ENCODE measurements at places on chromosomes 1 and 21.

GRCh38 chr1:39969531-39970270 lies 14.8 kb downstream of the MFSD2A start:
- DNase-seq: no peak

DNA sequence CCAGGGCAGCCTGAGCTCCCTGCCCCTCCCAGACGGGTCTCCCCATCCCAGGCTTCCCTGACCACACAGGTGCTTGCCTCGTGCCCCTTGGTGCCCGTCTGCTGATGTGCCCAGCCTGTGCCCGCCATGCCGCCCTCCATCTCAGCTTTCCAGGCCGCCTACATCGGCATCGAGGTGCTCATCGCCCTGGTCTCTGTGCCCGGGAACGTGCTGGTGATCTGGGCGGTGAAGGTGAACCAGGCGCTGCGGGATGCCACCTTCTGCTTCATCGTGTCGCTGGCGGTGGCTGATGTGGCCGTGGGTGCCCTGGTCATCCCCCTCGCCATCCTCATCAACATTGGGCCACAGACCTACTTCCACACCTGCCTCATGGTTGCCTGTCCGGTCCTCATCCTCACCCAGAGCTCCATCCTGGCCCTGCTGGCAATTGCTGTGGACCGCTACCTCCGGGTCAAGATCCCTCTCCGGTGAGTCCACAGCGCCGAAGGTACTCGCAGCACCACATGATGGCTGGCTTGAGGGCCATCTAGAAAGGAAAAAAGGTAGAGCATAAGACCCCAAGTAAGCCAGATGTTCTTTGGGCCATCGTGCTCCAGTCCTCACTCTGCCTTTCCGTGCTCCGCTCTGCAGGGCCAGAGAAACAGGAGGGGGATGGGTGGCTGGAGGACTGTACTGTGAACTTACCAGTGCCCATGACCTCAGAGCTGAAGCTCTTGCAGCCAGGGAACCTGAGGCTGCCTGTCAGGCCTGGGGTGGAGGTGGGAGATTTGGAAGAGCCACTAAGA lies 1.4 kb downstream of the ADORA1 start:
- no peak for DNase-seq

DNA sequence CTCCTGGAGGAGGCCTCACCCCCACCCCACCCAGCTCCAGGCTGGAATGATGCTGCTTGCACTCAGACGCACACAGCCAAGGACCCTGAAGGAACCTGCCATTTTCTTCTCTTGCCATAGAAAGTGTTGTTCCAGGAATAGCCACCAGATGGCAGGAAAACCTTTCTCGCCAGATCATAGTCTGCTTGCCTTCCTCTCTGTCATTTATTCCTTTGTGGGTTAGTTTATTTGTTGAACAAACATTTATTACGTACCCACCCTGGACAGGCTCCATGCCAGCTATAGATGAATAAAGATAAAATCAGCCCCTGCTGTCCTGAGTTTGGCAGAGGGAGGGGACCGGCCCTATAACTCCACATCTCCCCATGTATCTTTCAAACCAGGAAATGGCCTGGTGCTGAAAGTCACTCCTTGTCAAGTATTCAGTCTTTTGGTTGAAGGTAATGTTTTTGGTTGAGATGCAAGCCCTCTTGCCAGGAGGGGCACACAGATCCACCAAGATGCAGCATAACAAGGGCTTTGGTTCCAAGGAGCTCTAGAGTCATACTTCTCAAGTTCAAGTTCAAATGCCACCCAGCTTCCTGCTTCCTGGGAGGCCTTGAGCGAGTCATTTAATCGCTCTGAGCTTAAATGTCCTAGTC lies 7.0 kb upstream of the KCNC4 start:
- peak; percentile 76 for DNase-seq

DNA sequence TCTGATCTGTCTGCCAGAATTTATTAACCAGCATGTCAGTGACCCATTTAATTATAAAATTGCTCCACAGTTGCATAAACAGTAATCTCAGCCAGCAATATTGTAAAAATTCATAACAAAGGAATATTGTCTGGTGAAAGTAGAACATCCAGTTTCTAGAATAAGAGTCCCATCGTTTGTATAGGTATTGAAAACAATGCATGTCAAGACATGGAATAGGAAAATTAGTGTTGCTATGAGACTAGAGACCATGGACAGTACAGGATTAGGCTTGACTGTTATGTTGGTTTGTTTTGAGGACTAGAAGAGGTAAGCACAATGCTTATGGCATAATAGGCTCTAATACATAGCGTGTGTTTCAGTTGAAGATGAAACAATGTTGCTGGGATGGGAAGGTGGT lies 37.1 kb downstream of the ATF6 start:
- DNase-seq: no peak

DNA sequence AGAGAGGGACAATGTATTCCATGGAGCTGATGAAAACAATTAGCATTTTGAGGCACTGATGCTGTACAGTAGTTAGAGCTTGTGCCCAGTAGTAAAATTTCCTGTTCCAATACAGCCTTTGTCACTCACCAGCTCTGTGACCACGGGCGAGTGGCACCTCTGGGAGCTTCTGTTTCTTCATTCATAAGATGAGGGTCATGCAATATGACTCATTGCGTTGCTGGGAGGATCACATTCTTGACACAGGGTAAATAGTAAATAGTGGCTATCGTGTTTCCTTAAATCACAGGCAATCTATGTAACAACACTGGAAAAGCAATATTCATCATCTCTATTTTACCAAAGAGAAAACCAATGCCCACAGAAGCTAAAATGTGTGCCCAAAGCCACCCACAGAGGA lies 4.5 kb upstream of the LRRC52 start:
- DNase-seq: no peak

- DNase-seq: no peak
These were observed 31.0 kb downstream of the NENF start for GRCh38 chr1:212463565-212464285.

GRCh38 chr21:42310411-42311001 lies 4.7 kb downstream of the TFF3 start:
- DNase-seq: no peak

GRCh38 chr1:192632641-192633532 lies 3.1 kb upstream of the RGS13 start:
- DNase-seq: no peak

Data from memory B cell (primary cell).